ENCODE measurements at places on chromosomes 3 and 15.

DNA sequence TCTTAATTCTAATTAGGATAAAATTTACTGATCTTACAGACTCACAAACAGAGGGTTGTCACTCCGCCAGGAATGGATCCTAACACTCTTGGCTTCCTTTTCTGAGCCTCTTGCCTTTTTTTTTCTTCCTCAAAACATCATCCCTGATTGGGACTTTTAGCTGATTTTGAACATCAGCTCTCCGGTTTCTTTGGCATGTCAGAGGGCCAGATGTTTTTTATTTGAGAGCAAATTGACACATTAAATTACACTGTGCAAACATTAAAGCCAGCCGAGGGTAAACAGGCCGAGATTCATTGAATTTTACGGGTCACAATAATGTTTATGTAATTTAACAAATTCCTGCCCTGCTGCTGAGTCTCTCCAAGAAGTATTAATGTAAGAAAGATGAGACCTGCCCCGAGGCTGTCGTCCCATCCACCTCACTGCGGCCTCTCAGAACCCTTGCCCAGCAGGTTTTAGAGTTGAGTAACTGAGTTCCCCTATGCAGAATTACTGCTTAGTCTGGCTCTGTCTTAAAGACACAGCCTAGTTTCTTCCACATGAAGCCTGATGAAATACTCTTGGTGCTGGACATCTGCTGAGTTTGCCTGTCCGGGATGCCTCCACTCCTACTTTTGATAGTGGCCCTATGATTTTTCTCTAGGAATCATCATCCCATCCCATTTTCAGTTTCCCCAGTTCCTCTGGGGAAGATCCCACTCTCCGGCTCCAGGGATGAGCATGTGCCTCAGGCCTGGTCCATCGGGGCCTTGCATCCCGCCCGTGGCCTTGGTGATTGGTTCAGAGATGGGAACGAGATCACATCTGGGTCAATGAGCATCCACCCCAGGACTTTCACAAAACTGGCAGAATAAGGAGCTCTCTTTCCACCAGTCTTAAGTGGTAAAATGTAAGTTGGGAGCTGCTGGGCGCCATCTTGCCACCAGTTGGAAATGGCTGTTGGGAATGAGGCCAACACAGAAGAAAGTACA is 226.6 kb upstream of the TLE3 start:
- no peak for DNase-seq

- DNase-seq = no peak
Observed at GRCh38 chr3:101061312-101061711, 68.1 kb upstream of the ABI3BP start.

GRCh38 chr15:101570241-101570640 is 80.7 kb upstream of the PCSK6 start:
- no peak for DNase-seq

GRCh38 chr3:107884719-107885460 is 205.9 kb downstream of the CD47 start:
- peak; percentile 18 for DNase-seq

- DNase-seq = no peak
Observed at GRCh38 chr15:86615411-86615810, 535.7 kb downstream of the AGBL1 start.

DNA sequence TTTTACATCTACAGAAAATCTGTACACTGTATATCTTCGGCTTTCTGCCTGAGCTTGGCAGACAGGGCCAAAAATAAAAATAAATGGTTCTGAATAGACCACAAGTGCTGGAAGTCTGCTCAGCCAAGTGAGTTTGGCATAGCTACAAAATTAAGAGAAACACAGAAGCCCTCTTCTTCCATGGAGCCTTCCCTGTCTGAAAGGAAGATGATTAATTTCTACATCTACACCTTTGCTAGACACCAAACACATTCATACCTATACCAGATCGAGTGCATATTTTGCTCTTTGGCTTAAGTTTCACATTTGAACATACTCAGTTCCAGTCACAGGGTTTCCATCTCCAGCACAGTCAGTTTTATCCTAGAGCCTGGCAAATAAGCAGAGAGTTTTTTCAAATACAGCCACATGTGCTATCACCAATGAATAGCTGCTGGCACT is 224.6 kb downstream of the GREM1 start:
- no peak for DNase-seq

GRCh38 chr3:167876620-167877281 is 141.2 kb downstream of the SERPINI1 start:
- DNase-seq = peak; percentile 48

- no peak for DNase-seq
Observed at GRCh38 chr3:180252683-180253082, 215.9 kb upstream of the PEX5L start.

GRCh38 chr3:170473358-170473757 is 54.7 kb downstream of the CLDN11 start:
- no peak for DNase-seq

GRCh38 chr3:126982126-126982470 is 817 bp upstream of the PLXNA1 start:
- no peak for DNase-seq

DNA sequence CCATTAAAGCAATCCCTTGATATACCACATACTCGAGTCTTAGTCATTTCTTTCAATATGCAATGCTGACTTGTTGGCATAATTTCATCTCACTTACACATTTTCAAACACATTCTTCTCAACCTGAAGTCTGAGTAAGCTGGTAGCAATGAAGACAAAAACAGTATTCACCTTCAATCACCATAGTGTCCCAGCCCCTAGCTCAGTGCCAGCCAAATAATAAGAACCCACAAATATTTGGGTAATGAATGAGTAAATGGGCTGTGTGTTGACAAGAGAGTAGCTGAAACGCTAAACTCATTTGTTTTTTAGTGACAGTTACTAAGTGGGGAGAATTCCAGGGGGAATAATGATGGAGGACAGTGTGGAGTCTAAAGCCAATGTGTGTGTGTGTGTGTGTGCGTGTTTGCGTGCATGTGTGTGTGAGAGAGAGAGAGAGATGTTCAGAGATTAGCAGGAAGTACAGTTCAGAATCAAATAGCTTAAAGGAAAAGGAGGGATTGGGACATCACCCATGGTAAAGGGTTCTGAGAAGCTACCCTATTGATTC is 165.7 kb downstream of the GAP43 start:
- peak; percentile 80 for DNase-seq

- no peak for DNase-seq
Observed at GRCh38 chr3:175951047-175951694, 1092.0 kb downstream of the NAALADL2 start.

- DNase-seq = no peak
Observed at GRCh38 chr3:69462826-69463100, 76.9 kb upstream of the FRMD4B start.

DNA sequence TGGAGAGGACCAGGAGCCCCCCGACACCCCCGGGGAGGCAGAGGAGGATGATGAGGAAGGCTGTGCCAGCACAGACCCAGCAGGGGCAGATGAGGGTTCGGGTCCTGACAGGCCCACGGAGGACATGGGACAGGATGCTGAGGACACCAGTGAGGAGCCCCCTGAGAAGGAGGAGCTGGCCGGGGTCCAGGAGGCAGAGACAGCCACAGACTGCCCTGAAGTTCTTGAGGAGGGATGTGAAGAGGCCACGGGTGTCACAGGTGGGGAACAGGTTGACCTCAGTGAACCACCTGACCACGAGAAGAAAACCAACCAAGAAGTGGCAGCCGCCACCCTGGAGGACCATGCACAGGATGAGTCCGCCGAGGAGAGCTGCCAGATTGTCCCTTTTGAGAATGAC is 909 bp downstream of the FGD5 start:
- DNase-seq = no peak

GRCh38 chr3:153111016-153111415 is 51.0 kb upstream of the RAP2B start:
- DNase-seq = no peak

- DNase-seq = no peak
Observed at GRCh38 chr15:48459571-48460442, 128.6 kb downstream of the DUT start.
